ENCODE measurements at places on chromosomes 16 and 17. TPM values are rescaled to one million over a fixed set of nuclear protein-coding genes. Genes with fewer than 3 reads are reported as not detected.
A peak's percentile ranks its signal among the peaks of the same experiment; 100 is the strongest.

GRCh38 chr17:48738424-48738802 lies 9.9 kb upstream of the HOXB13 start:
- no peak for DNase-seq

GRCh38 chr16:17972460-17972943 lies 364.0 kb downstream of the NPIPA8 start:
- no peak for DNase-seq

DNA sequence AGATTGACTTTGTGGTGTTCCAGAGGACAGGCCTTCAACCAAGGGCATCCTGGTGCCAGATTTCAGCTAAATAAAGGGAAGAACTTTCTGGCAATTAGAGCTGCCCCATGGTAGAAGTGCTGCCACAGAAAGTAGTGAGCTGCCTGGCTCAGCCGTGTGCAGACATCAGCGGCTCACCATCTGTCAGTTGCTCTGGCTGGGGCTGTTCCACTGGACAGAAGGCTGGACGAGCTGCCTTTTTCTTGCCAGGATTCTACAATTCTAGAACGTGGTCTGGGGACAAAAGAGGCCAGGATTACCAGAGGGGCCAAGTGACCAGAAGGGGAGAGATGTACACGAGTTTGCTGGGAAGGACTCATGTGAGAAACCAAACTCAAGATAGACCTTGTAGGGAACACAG lies 107.0 kb upstream of the RPL38 start:
- DNase-seq = no peak

- DNase-seq = no peak
Measured at GRCh38 chr17:38579934-38580333, 25.8 kb downstream of the SRCIN1 start.

GRCh38 chr17:66784621-66785364 lies 50.1 kb upstream of the CACNG5 start:
- no peak for DNase-seq

DNA sequence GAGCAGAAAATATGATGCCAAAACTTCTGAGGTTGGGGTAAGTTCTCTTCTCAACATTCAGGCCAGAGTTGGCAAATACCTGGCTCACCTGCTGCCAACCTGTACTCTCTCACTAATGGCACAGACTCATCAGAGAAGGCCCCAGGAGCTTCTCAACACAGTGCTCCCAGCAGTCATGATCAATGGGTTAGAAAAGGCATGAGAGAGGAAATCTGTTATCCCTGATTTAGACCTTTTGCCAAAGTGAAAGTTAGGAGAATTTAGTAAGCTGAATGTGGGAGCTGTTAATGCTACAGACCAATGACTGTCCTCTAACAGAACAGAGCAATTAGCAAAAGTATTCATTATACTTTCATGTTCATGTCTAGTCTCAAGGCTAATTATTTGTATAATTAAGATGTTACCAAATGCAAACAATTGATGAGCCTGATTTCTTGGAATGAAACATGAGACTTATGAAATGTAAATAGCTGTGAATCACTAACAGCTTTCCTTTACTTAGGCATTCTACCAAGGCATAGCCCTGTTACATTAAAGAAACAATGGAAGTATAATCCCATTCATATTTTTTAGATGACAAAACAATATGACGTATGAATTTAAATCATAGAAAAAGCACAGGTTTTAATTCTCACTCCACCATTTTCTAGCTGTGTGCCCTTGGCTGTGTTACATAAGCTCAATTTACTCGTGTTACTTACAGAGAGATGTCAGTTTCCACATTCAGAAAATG lies 68.7 kb upstream of the MARCHF10 start:
- no peak for DNase-seq

DNA sequence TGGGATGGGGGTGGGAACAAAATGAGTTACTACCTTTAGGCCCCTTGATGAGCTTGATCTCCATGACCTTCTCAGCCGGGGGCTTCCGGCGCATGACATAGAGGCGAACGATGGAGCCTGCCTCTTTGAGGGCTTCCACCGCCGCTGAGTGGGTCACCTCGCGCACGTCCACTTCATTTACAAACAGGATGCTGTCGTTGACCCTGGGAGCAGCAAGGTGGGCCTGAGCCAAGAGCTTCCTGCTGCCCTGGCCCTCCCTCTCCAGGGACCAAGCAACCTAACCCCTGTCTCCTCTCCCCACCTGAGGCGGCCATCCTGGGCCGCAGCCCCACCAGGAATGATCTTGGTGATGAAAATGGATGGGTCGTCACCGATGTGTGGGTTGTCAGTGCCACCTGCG lies 16.2 kb downstream of the DLG4 start:
- DNase-seq = no peak

DNA sequence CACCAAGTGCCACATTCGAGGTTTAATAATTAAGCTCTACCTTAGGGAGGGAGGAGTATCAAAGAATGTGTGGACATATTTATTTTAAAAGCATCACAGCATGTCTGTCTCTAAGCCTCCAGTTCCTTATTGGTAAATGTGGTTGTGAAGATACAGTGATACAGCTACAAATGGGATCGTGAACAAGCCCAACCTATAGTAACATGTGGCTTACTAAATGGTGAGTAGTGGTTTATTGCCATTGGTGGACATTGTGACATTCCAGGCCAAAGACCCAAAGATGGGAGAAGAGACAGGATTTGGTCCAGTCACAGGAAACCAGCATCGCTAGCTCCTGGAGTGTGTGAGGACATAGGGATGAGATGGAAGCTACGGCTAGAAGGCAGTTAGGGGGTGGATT lies 51.2 kb downstream of the IQCK start:
- no peak for DNase-seq

- no peak for DNase-seq
Measured at GRCh38 chr17:5854871-5855554, 215.2 kb upstream of the WSCD1 start.

DNA sequence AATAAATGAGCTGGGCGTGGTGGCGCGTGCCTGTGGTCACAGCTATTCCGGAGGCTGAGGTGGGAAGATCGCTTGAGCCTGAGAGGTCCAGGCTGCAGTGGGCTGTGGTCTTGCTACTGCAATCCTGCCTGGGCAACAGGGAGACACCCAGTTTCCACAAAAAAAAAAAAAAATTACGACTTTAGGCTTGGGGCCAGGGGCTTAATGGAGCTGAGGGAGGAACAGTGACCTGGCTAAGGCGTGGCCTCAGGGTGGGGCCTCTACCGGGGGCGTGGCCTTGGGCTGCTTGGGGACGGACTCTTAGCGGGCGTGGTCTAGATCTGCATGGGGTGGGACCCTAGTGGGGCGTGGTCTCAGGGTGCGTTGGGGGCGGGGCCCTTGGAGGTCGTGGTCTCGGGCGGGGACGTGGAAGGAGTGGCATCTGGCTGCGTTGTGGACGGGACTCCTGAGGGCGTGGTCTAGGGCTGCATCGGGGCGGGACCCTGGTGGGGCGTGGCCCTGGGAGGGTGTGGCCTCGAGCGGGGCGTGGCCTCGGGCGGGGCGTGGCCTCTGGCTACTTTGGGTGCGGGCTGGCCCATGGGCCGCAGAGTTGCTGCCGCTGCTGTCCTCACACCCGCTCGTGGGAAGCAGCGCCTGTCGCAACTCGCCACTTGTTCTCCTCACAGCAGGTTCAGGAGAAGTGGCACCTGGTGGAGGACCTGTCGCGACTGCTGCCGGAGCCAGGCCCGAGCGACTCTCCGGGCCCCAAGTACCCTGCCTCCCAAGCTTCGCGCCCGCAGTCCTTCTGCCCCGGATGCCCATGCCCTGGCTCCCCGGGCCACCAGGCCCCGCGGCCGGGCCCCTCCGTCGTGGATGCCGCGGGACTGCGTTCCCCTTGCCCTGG lies 5.8 kb upstream of the C17orf99 start:
- peak; percentile 98 for DNase-seq

Gene GPS1
- total RNA-seq = 138 TPM

Gene KRTAP2-2
- not detected for total RNA-seq

Gene ENPP7
- total RNA-seq = 0.27 TPM

Gene HOXB6
- total RNA-seq = 7.3 TPM

Gene MYLK3
- 0.27 TPM for total RNA-seq

Measured in hematopoietic multipotent progenitor cell (in vitro differentiated cells).